ENCODE measurements at places on chromosomes 3 and 15.

- DNase-seq: no peak
These were observed 4.1 kb upstream of the HDAC11 start for GRCh38 chr3:13475871-13476590.

GRCh38 chr3:108420926-108421325 is 89.5 kb downstream of the MYH15 start:
- no peak for DNase-seq

DNA sequence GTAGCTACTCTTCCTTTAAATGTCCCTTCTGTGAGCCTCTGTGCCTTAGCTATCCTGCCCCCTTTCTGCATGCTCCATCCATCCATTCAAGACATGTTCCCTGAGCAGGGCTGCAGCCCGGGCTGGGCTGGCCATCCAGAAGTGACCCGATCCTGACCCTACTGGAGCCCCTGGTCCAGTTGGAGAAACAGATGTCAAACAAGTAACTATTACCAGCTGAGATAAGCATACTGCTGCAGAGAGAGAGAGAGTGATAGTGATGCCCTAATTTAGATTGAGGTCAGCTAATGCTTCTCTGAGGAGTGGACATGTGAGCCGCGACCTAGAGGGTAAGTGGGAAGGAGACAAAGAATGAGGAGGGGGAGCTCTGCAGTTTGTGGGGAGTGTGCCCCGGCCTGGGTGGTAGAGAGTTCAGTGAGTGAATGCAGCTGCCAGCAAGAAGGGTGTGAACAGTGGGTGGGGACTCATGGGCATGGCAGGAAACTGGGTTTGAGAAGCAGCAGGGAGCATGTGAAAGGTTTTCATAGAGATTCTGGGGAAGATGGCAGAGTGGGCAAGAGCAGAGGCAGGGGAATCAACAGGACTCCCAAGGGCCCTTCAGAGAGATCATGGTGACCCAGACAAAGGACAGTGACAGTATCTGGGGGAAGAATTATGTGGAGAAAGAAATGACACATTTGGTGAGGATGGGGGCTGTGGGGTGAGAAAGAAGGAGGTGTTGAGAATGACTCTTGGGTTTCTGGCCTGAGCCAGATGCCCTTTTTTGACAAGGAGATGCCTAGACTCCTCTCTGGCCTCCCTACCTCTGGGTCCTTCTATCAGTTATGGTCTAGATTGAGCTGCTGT is 44.9 kb downstream of the CHCHD6 start:
- DNase-seq: no peak

DNA sequence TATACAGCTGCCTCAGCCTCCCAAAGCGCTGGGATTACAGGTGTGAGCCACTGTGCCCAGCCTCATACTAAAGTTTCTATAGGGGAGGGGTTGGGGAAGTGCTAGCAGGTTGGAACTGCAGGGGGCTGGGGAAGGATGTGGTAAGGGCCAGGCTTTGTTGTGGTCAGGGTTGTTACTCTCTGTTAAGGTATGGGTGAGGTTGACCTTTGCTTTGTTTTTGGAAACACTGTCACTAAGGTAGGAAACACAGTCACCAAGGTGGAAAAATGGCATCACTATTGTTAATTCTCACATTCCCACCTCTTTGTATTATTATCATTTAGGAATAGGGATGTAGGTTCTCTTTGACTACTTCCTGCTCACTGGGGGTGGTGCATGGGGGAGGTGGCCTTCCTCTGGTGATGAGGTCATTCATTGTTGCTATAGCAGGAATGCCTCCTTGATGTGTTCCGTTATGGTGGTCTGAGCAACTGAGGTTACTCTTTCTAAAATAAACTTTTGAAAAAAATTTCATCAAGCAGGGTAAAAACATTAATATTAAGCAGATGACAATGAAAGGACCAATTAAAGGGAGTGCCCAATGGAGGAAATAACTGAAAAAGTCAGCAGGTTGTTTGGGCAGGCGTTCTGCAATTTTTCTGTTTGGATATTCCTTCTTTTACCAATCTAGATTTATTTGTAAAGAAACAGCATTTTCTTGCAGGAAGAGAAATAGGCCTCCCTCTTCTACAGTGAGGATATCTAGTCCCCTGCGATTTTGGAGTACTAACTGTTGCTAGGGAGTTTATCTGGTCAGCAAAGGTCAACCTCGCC is 150.5 kb downstream of the WDR76 start:
- no peak for DNase-seq

DNA sequence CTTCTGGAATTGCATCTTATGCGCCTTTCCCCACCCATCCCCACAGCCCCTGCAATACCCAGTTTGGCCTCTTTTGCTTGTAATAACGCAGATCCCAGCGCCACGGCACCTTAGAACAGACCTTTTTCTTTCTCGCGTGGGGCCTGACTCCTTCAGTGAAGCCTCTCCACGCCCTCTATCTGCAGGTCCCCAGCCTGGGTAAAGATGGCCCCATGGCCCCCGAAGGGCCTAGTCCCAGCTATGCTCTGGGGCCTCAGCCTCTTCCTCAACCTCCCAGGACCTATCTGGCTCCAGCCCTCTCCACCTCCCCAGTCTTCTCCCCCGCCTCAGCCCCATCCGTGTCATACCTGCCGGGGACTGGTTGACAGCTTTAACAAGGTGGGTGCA is 594 bp downstream of the CRELD1 start:
- DNase-seq: no peak

- no peak for DNase-seq
These were observed 72.0 kb downstream of the RAP2B start for GRCh38 chr3:153233986-153234385.

DNA sequence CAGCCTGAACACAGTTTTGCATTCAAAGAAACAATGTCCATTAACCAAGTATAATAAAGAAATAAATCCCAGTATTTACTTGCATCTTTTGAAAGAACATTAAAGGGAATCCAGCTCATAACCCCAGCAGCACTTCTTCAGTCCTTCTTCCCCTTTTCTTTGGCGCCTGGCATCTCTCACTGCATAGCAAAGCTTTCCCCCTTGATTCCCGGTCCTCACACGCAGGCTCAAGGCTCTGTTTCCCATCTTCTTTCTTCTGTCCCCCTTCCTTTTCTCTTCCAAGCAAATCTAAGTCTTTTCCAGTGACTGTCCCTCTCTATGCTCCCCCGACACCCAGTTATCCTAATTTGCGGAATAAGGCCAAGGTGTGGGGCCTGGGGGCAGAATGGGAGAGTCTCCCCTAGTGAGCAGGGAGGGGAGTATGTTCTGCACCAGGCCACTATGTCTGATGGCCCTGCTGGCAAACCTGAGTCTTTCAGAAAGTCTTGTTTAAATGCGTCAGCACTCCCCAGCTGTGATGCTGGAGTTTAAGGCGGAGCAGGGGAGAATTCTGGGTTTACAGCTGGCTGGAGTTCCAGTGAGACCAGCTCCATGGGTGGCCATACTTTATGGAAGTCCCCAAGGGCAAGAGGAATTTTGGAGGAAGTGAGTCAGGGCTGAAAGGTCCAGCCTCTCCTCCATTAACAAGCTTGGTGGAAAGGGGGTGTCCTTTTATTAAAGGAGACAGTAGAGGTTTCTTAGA is 42.1 kb downstream of the GOLGA6A start:
- DNase-seq: no peak

Data from substantia nigra (tissue), 51 donors.